ENCODE measurements at places on chromosomes 1 and 21. TPM values are rescaled to one million over a fixed set of nuclear protein-coding genes. Genes with fewer than 3 reads are reported as not detected.

DNA sequence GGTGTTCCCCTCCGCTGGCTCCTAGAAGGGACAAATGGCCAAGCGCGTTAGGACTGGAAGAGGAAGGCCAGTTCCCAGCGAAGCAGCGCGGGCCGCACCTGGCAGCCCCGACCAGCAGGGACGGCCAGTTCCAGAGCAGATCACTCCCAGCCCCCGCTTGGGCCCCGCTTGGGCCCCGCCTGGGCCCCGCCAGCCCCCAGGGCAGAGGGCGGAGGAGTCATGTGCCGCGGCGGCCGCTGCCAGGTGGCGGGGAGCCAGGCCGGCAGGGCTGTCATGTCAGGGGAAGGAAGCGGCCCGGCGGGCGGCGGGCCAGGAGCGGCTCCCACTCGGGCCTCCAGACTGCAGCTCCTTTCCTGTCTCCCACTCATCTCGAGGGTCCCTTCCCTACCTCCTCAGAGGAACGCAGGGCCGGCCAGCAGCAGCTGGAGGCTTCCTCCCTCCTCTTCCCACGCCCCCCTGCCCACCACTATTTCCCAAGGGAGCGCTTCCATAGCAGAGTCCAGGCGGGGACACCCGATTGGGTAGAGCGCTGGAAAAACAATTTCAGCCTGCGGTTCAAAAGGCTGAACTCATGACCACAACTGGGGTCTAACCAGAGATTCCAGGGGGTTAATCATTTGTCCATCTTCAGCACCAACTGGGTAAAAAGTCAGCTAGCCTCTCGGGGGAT is 16.5 kb downstream of the ZNF697 start:
- DNase-seq, result peak; percentile 64

- DNase-seq, result peak; percentile 94
These were observed at the start of gene LIX1L for GRCh38 chr1:145957443-145958319. LIX1L (minus strand) TSS chr1:145958017; CDS start chr1:145957927, 90 bp downstream.

DNA sequence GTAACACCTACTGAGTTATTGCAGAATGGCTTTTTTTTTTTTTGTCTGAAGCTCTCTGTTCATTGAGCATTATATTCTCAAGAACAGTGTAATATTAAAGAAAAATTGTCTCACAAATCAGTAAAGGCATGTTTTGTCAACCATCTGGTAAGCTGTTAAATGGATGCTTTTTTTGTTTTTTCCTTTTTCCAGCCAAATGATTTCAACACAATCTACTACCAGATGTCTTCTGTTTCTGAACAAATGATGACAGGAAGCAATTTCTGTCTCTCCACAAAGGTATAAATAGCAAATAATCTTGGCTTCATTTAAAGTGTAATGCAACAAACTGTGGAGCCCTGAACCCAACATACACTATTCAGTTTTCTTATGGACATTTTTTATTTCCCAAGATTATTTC is 78.6 kb upstream of the RGS2 start:
- no peak for DNase-seq

GRCh38 chr1:112754116-112754628 is 39.0 kb upstream of the PPM1J start:
- DNase-seq, result no peak

DNA sequence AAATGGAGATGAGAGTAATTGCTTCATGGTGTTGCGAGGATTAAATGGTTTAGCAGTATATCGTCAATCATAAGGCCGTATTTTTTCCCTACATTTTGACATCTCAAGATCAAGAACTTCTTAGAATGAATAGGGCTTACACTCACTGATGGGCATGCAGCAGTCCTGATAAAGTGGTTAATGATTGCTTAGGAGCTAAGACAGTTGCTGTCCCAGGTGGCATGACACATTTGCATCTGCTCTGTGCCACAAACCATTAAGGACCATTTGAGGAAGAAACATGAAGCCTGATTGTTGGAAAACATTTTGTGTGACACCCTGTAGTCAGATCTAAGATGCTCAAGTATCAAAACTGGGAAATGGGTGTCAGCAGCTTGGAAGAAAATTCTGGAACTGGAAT is 81.0 kb upstream of the SGIP1 start:
- DNase-seq, result no peak

DNA sequence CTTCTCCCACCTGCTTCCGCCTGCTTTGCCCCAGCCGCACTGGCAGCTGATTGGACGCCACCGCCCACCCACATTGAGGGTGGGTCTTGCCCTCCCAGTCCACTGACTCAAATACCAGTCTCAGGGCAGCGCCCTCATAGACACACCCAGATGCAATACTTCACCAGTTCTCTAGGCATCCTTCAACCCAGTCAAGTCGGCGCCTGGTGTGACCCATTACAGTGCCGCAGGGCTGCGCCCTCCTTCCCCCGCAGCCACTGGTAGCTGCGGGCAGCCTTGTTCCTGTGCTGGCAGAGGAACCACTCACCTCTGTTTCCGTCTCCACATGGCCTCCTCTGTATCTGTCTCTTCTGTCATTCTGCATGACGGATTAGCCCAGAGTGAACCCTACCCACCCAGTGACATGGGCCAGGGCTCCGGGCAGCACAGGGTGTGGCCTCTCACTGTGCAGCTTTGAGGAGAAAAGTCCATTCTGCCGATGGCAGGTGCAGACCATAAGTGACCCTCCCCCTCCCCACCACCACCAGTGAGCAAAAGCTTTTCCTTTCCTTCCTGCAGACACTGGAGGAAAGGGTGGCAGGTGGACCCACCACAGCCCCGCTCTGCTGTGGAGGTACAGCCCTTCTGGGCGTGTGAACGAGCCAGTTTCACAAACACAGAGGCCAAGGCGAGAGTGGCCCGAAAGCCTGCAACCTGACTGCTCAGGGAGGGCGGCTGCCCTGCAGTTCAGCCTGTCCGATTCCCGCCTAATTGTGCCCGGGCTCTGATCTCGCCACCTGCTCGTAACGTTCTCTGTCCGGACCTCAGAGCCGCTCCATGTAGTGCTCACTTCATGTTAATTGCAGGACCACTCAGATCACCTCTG is 57.1 kb downstream of the FAAP20 start:
- DNase-seq, result no peak

DNA sequence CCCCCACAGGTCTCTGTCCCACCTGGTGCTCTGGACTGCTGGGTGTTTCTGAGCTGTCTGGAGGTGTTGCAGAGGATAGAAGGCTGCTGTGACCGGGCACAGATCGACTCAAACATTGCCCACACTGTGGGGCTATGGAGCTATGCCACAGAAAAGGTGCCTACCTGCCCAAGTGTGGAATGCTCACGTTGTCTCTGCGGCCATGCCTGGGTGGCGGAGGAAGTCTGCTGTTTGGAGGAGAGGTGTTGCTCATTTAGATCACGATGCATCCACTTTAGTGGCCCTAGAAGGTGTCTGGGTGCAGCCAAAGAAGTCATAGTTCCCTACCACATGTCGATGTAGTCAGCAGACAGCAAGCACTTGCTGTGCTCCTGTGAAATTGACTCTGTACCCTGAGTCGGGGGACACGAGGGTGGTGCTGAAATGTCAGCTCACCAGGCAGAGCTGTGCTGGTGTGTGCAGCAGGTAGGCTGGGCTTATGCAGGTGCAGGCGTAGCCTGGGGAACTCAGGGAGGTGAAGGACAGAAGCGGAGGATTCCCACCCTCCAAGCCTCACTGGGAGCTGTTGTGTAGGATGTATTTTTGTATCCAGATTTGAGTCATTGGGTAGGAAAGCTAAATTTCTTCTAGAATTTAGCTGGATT is 32.8 kb upstream of the PWP2 start:
- no peak for DNase-seq

GRCh38 chr1:207259391-207259790 is 62.1 kb upstream of the CD55 start:
- no peak for DNase-seq

- no peak for DNase-seq
These were observed 278.2 kb downstream of the RRAGC start for GRCh38 chr1:38581396-38581795.

- no peak for DNase-seq
These were observed 19.5 kb upstream of the TNFRSF1B start for GRCh38 chr1:12147201-12147701.

DNA sequence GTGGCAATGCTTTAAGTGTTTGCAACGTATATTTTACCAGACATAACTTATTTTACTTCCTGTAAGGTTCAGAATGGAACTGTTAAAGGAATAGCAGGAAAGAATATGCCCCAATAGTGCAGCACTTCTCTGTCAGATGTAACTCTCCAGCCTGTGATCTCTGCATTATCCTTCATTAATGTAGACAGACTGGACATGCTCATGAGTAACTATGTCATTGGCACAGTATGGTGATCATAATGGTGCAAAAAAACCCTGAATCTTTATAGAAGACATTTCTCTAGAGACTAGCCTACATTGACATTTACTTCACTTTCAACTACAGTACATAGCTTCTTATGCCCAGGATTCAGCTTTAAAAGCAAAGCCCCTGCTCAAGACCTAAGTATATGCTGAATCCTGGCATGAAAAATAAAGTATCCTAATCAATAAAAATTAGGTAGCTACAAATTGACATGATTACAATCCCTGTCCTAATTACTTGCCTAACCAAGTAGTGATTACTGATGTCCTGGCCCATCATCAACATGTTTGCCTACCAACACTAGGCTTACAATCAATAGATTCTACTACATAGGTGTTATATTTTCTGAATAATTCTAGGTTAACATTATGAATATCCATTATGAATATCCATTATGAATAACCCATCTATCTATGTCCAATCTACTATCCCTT is 13.9 kb downstream of the COX20 start:
- no peak for DNase-seq

- DNase-seq, result no peak
These were observed 124.6 kb upstream of the IVNS1ABP start for GRCh38 chr1:185441605-185442004.

GRCh38 chr1:230307213-230307612 is 118.9 kb downstream of the PGBD5 start:
- DNase-seq, result no peak

DNA sequence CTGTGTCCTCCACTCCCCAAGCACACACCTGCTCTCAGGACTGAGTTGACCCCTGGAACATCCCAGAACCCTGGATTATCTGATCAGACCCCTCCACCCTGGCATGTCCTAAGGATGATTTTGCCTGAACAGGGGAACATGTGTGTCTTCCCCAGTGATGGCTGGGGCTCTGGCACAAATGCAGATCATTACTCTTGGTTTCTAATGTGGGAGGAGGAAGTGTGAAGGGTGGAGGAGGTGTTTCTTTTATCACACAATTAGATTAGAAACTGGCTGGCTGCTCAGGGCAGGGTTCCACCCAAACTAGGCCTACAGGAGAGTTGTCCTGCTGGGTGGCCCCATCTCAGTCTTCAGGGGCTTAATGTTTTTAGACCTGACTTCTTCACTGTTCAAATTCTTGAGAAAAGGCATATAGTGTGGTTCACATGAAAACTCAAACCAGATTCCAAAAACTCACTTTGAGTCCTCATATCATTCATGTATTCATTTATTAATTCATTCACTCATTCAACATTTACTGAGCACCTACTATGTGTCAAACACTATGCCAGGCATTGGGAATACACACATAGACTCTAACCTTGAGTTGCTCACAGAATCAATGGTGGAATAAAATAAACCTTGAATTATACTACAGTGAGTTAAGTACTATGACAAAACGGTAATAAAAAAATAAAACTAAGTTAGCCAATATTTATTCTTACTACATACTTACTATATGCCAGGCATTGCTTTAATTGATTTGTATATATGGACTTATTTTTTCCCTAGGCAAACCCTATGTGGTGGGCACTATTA is 221.8 kb upstream of the JUN start:
- DNase-seq, result no peak

GRCh38 chr1:115717541-115717940 is 51.0 kb downstream of the CASQ2 start:
- DNase-seq, result no peak

- no peak for DNase-seq
These were observed 13.2 kb upstream of the UMODL1 start for GRCh38 chr21:42057851-42058437.

GRCh38 chr1:15952317-15953258 is 23.3 kb downstream of the ZBTB17 start:
- DNase-seq, result no peak

- DNase-seq, result no peak
These were observed 5.8 kb downstream of the PRDM16 start for GRCh38 chr1:3074800-3075199.

GRCh38 chr21:42837421-42838211 is 41.7 kb downstream of the WDR4 start:
- no peak for DNase-seq

The TMIGD3 gene
- 1.0 TPM for polyA plus RNA-seq

The LMX1A gene
- not detected for polyA plus RNA-seq

The ARF1 gene
- polyA plus RNA-seq, result 348 TPM

The CYYR1 gene
- polyA plus RNA-seq, result 56.0 TPM

The LCE6A gene
- polyA plus RNA-seq, result not detected

The ANGEL2 gene
- 39.1 TPM for polyA plus RNA-seq

The ATAD3B gene
- polyA plus RNA-seq, result 11.6 TPM

The TIAM1 gene
- 14.3 TPM for polyA plus RNA-seq

The ACTA1 gene
- polyA plus RNA-seq, result 1.0 TPM

Measured in renal cortex interstitium (tissue), 15 donors.